ENCODE measurements at places on chromosomes 7 and 10. TPM values are rescaled to one million over a fixed set of nuclear protein-coding genes. Genes with fewer than 3 reads are reported as not detected.

The DMBT1 gene
- under 0.01 TPM for total RNA-seq

The CFAP46 gene
- 0.87 TPM for total RNA-seq

The CPED1 gene
- 117 TPM for total RNA-seq

The DNA2 gene
- 6.4 TPM for total RNA-seq

The OAT gene
- 188 TPM for total RNA-seq

The SFMBT2 gene
- total RNA-seq: 3.5 TPM

The ENTPD1 gene
- total RNA-seq: under 0.01 TPM

The DRGX gene
- not detected for total RNA-seq

The MGMT gene
- total RNA-seq: 10.0 TPM

The SRRM3 gene
- 0.50 TPM for total RNA-seq

The OR6V1 gene
- total RNA-seq: not detected

The TUBAL3 gene
- not detected for total RNA-seq

The TBXAS1 gene
- not detected for total RNA-seq

The ITIH5 gene
- under 0.01 TPM for total RNA-seq

The HOXA10 gene
- total RNA-seq: 12.6 TPM

The TAS2R4 gene
- 1.1 TPM for total RNA-seq

The CDH23 gene
- total RNA-seq: 0.12 TPM

The ENKUR gene
- 0.11 TPM for total RNA-seq

The SAMD9 gene
- 11.5 TPM for total RNA-seq

The TLX1 gene
- total RNA-seq: not detected

The ABCA13 gene
- 1.1 TPM for total RNA-seq

The PPP1R17 gene
- total RNA-seq: not detected

The TRIM50 gene
- not detected for total RNA-seq

The CDK14 gene
- 49.6 TPM for total RNA-seq

The PTF1A gene
- not detected for total RNA-seq

The FAM180A gene
- total RNA-seq: 24.9 TPM

The SLC13A4 gene
- under 0.01 TPM for total RNA-seq

The CTTNBP2 gene
- total RNA-seq: 7.0 TPM

The CUBN gene
- total RNA-seq: 0.87 TPM

The RBP4 gene
- total RNA-seq: not detected

The MAT1A gene
- total RNA-seq: not detected

The PTPRZ1 gene
- 0.89 TPM for total RNA-seq

The AOC1 gene
- not detected for total RNA-seq

The SLC39A12 gene
- under 0.01 TPM for total RNA-seq

The STRIP2 gene
- total RNA-seq: 14.8 TPM

The SPDYE8 gene
- not detected for total RNA-seq

The SLC16A9 gene
- 1.2 TPM for total RNA-seq
